ENCODE measurements at places on chromosomes 7 and 10.

GRCh38 chr7:30309302-30309701 lies 24.9 kb downstream of the ZNRF2 start:
- no peak for DNase-seq

GRCh38 chr7:22628112-22628511 lies 98.9 kb upstream of the IL6 start:
- DNase-seq, result no peak

DNA sequence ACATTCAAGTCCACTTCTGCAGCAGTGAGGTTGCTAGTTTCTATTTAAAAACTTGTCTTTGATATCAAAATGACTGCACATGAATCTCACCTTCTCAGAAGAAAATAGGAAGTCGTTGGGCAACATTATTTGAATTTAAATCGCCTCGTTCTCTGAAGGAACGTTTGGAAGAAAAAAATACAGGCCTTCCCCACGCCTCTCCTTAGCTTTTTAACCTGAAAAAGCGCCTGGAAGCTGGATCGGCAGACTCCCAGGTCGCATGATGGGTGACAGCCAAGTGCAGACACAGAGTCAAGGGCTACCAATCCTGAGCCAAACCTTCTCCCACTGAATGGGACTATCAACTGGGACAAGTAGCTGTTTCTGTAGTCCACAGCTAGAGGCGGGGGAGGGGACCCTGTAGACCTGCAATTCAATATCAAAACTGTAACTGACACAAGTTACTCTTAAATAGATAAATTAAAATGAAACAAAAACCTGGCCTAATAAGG lies 2.2 kb downstream of the FAM53B start:
- no peak for DNase-seq

DNA sequence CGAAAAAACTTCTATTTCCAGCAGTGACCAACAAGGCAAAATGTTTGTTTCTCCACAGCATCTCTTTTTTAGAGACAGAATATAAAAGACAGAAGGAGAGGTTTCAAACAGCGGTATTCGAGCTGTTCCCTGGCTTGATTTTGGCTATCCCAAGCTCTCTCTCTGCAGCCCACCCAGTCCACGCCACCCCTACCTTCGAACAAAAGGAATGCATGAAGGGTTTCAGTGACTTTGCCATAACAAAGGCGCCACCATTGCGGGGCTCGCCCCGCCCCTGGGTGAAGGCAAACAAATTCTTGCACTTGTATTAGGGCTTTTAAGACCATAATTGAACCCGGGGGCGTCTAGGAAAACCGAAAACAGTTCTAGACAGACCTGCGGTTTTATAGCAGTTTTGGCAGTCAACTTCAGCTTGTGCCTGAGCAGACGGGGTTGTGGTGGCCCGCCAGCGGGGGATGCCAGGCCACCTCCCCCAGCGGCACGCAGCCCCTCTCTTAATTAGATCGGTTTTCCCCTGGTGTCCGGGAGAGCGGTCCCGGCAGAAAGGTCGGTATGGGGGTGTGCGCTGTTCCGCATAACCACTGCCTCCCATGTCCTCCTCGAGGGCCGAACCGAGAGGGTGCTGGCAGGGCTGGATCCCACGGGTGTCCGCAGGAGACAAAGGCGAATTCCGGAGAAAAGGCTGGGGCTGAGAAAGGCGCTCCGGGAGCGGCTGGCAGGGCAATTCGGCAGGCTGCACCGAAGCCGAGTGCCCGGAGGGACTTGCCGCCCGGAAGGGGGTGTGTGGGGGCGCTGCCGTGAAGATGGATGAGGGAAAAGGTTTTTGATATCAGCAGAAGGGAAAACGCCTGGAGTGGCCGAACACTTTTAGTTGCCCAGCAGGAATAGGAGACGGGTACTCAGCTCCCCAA lies 2.7 kb upstream of the HOXA11 start:
- peak; percentile 28 for DNase-seq

- no peak for DNase-seq
Measured at GRCh38 chr7:95047291-95047690, 139.9 kb downstream of the PPP1R9A start.

Data from RPMI7951 (cell line).